ENCODE measurements at places on chromosomes 12 and 14.
A peak's percentile ranks its signal among the peaks of the same experiment; 100 is the strongest.

DNA sequence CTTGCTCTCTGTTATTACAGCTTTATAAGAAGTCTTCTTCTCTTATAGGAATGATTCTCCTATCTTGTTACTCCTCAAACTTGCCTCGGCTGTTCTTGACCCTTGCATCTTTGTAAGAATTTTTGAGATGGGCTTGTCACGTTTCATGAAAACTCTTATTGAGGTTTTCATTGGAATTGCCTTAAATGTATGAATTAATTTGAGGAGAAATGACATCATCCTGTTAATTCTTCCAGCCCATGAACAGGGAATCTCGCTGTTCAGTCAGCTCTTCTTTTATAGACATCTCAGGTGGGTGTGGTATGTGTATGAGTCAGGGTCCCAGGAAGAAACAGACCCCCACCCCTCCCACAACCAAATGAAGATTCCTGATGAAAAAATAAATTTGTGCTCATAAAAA, 107.1 kb upstream of the MYL2 start:
- no peak for DNase-seq

GRCh38 chr12:105910030-105910429, 228.7 kb downstream of the NUAK1 start:
- no peak for DNase-seq

DNA sequence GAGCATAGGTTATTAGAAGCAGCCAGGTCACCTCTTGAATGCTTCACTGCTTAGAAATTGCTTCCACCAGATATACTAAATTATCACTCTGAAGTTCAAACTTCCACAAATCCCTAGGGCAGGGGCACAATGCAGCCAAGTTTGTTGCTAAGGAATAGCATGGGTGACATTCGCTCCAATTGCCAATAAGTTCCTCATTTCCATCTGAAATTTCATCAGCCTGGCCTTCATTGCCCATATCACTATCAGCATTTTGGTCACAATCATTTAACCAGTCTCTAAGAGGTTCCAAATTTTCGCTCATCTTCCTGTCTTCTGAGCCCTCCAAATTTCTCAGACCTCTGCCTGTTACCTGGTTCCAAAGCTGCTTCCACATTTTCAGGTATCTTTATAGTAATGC, 356.1 kb downstream of the DAD1 start:
- DNase-seq: no peak

DNA sequence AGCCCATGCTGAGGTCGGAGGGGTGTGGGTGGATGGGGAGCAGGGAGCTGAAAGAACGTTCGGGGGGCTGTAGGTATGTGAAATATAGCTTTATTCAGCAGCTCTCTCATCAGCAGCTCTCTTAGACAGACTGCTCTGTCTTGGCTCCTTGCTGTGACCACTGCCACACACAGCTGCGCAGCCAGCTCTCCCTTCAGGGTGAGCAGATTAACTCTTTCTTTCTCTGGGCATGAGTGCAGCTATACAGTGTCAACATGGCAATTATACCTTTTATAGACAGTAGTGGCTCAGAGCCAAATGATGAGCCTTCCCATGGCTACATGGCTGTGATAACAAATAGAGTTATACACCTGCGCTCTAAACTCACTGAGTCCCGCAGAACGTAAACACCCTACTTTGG, 137.7 kb upstream of the NEDD1 start:
- DNase-seq: peak; percentile 97

GRCh38 chr12:50634379-50634778, 129.5 kb upstream of the ATF1 start:
- DNase-seq: no peak

DNA sequence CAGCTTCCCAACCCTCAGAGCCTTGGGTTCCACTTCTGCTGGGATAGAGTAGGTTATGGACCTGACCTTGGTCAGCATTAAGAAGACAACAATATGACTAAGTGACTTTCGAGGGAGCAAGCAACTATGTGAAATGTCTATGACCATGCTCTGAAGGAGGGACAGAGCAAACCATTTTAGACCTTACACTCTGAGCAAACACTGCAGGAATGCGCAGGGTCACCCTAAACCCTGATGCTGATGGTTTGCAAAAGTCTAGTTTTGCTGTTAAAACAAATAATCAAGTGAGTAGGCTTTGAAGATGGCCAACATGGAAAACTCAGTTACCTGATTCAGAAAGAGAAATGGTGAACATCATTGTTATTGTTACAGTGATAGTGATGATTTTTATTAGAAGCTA, 8.7 kb downstream of the ZCCHC8 start:
- no peak for DNase-seq

Data from NCI-H146 (cell line).